ENCODE measurements at places on chromosomes 3 and 15.

- no peak for DNase-seq
These were observed 25.6 kb upstream of the LARS2 start for GRCh38 chr3:45362758-45363157.

- no peak for DNase-seq
These were observed 20.8 kb upstream of the VPS8 start for GRCh38 chr3:184791171-184791570.

DNA sequence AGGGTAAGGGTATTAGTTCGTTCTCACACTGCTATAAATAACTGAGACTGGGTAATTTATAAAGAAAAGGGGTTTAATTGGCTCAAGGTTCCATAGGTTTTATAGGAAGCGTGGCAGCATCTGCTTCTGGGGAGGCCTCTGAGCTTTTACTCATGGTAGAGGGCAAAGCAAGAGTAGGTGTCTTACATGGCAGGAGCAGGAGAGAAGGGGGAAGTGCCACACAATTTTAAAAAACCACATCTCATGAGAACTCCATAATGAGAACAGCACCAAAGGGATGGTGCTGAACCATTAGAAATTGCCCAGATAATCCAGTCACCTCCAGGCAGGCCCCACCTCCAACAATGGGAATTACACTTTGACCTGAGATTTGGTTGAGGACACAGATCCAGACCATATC is 12.2 kb downstream of the RNF111 start:
- no peak for DNase-seq

GRCh38 chr3:50268276-50268675 is 671 bp upstream of the SEMA3B start:
- DNase-seq: no peak

DNA sequence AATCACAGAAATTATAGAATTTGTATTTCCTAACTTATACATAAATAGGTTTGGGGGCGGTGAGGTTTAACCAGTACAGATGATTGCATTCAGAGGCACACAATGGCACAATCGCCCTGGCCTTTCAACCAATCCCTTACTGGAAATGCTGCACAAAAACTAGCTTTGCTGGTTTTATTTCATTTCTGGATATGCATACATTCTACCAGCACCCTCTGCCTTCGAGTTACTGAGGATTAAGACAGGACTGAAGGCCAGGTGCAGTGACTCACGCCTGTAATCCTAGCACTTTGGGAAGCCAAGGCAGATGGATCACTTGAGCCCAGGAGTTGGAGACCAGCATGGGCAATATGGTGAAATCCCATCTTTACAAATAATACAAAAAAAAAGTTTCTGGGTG is 336.1 kb downstream of the ARRDC4 start:
- DNase-seq: no peak

DNA sequence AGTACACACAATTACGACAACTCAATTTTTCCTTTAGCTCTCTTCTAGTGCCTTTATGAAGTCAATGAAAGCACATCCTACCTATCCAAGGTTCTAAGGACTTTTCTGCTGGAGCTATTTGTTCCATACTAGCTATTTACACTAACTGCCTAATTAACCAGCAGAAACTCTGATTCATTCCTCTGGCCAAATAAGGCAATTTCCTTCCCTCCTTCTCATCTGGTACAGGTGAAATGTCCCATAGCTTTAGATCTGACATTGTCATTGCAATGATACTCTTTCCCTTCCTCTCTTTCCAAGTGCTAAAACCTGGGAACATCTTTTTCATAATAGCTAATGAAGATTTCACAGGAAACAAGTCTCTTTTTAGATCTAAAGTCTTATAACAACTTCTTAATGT is 521.7 kb downstream of the SOX2 start:
- DNase-seq: no peak

DNA sequence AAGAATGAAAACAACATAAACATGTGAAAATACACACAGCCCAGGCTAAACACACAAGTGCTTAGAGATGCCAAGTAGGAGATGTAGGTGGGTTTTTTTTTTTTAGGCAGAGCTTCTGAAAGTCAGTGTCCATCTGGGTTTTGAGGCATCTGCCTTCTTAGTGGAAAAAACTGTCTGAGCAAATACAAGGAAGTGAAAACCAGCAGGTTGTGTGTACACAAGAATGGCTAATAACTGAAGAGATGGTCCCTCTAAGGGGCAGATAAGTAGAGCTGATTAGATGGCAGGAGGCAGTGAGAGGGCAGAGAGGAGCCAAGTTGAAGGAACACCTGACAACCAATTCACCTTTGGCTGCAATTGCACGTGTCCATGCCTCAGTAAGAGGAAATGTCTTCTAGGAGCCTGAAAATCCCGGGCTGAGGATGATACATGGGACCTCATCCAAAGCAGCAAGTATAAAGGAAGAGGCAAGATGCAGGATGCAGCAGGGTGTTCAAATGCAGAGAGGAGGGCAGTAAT is 34.9 kb downstream of the CYP19A1 start:
- no peak for DNase-seq

DNA sequence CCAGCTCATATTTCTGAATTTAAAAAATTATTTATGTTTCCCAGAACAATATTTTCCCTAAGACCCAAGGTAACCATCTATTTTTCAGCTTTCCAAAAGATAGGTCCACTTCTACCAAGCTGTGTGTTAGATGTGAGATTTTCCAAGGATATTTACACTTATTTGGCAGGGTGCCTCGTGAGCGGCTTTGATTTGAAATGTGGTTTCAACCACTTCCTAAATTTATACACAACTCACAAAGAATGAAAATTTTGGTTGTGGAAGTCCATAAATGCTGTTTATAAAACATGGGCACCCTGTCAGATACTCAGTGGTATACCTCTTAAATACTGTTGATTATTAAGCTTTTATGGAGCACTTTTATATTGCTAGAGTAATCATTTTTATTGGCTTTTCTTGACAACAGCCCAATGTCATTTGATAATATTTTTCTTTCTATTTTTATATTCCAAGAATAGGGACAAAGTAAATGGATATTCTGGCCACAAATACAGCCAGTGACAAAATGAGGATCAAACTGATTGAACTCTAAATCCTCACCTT is 57.6 kb downstream of the GAP43 start:
- no peak for DNase-seq

DNA sequence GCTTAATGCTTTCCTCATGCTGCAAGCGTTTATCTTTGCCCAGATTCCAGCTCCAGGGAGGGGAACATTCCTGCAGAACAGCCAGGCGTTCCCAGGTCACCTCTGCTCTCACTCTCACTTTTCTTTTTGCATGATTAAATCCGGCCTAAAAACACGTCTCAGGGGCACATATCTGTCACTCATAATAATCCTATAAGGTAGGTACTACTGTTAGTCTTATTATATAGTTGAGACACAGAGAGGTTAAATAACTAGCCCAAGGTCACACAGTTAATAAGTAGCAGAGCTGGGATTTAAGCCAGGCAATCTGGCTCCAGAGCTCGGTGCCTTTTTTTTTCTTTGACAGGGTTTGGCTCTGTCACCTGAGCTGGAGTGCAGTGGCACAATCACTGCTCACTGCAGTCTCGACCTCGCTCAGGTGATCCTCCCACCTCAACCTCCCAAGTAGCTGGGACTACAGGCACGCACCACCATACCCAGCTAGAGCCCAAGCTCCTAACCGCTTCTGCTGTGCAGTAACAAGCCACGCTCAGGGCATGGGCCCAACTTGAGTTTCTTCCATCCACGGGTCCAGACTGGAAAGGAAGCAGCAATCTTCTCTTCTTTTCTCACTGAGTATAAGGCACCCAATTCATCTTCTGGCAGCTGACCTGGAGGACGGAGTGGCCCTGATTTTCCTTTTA is 96.5 kb downstream of the LIPC start:
- no peak for DNase-seq

DNA sequence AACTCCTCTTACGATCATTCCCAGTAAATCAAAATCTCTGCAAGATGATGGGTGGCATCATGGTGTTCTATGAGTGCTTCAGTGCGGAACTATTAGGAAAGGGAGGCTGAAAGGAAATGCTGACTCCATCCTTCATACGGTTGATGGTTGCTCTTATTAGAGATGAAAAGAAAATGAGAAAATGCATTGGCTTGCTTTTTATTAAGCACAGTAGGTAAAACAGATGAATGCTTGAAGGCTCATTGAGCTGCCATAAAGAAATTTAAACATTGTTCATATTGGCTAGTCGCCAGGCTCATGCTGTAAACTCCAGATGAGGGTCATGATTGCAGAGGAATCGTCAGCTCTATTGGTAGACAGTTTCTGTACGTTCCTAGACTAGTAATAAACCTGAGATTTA is 115.8 kb downstream of the EPHA3 start:
- no peak for DNase-seq

- no peak for DNase-seq
These were observed 36.9 kb downstream of the PCSK6 start for GRCh38 chr15:101452572-101452971.

- no peak for DNase-seq
These were observed 42.0 kb downstream of the STARD5 start for GRCh38 chr15:81281766-81282605.

DNA sequence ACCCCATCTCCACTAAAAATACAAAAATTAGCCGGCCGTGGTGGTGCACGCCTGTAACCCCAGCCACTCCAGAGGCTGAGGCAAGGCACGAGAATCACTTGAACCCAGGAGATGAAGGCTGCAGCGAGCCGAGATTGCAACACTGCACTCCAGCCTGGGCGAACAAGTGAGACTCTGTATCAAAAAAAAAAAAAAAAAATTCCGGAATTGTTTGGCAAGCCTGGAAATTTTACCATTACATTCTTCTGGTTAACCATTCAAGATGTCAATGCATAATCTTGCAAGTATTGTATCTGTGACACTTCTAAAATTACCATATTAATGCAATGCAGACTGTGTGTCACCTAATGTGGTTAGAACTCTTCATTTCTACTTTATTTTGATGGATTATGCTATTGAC is 67.0 kb downstream of the CSNK1G1 start:
- no peak for DNase-seq

Measured in KG1 (cell line).